ENCODE measurements at places on chromosomes 1 and 21.

GRCh38 chr1:160708801-160709200, 2.8 kb downstream of the CD48 start:
- DNase-seq: peak; percentile 90

GRCh38 chr1:55337801-55338447, 122.8 kb upstream of the USP24 start:
- peak; percentile 31 for DNase-seq

DNA sequence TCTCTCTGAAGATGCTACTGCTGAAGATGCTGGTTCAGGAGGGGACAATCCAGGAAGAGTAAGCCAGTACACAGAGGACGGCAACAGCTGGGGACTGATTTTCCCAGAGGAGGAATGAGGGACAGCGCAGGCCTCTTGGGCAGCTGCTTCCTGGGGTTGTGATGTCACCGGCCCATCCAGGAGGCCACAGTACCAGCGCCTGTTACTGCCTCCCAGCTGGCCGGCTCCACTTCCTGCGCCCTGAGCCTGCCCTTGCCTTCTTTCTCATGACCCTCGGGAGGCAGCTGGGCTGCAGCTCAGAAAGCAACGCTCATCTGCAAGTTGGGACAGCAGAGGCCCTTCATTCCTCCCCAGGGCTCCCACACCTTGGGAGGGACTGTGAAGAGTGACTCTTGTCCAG, 21.9 kb upstream of the ID3 start:
- DNase-seq: no peak

GRCh38 chr1:119340861-119341261, 27.7 kb upstream of the HAO2 start:
- DNase-seq: no peak

- DNase-seq: no peak
Observed at GRCh38 chr1:199837321-199837720, 190.2 kb upstream of the NR5A2 start.

DNA sequence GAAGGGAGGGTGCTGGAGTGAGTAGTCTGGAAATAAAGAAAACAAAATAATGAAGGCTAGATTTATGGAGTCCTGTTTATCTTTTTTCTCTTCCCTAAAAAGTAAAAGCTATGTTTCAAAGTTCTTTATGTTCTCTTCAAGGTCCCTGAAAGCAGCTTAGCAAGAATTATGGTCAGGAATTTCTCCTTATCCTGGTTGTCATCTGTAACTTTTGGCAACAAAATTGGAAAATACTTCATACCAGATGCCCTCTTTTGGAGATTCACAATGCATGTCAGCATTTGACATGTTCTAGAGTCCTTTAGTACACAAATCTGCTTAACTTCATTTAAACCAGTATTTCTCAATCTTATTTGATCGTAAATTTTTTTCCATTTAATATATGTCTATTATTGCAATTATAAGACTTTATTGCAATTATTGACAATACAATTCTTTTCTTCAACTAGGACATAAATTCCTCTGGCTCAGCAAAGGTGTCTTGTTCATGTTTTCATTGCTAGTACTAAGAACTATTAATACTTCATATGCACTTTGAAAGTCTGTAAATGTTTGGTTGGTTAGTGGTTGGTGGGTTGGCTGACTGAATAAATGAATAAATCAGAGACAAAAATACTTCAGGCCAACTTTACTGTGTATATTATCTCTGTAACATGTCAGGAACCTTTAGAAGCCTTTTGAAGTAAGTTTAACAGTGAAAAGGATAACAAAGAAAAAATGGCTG, 101.5 kb downstream of the ATP1B1 start:
- DNase-seq: no peak

DNA sequence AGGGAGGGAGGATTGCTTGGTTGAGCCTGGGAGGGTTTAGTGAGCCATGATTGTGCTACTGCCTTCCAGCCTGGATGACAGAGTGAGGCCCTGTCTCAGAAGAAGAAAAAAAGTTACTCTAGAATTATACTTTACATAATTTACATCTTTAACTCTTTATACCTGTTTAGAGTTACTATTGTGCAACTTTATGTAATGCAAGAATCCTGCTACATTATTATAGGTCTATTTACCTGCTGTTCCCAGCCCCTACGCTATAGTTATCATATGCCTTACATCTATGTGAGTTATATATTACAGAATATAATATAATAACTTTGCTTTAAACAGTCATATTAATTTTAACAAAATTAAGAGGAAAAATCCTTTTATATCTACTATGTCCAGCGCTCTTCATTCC, 14.3 kb downstream of the SDHB start:
- DNase-seq: no peak

DNA sequence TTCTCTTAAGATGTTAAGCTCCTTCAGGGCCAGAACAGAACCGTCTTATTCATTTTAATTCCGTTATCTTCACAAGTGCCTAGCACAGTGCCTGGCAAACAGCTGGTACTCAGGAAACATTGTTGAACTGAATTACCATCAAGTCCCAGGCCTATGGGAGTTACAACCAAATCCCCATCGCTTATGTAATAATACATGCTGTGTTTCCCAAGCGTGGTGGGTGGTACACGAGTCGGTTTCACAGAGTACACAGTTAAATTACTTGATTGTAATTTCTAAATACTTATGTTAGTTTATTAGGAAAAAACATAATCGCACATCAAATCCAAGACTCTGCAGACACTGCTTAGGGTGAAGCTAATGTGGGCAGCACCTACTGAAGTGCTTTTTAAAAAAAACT, 1.0 kb downstream of the ANGEL2 start:
- DNase-seq: no peak

- no peak for DNase-seq
Observed at GRCh38 chr1:87523466-87523865, 194.8 kb downstream of the LMO4 start.

- no peak for DNase-seq
Observed at GRCh38 chr21:45001134-45002095, 61.6 kb downstream of the SLX9 start.

DNA sequence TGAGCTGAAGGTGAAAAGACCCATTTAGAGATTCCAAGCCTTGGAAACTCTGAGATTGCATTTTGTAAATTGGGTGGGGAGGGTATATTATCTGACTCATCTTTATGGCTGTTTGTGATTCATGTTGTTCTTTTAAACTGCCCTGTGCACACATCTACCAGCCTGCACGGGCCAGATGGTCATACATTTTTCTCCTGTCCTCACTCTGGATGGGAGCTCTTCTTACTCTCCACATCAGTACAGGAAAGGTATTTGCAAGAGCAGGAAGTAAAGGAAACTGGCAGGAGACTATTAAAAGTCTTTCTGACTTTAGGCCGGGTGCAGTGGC, 14.3 kb upstream of the NMNAT2 start:
- no peak for DNase-seq

DNA sequence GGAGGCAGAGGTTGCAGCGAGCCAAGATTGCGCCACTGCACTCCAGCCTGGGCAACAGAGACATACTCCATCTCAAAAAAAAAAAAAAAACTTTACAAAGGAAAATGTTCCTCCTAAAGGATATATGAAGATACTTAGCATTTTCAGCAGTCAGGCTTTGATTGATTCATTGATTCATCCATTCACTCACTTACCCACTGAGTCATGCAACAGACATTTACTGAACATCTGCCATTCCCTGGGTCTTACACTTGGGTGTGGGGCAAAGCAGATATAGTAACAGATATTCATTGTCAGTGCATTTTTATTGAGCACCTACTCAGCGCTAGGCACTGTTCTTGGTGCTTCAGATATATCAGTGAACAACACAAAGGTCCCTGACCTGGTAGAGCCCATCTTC, 5.6 kb upstream of the LACTBL1 start:
- DNase-seq: no peak

DNA sequence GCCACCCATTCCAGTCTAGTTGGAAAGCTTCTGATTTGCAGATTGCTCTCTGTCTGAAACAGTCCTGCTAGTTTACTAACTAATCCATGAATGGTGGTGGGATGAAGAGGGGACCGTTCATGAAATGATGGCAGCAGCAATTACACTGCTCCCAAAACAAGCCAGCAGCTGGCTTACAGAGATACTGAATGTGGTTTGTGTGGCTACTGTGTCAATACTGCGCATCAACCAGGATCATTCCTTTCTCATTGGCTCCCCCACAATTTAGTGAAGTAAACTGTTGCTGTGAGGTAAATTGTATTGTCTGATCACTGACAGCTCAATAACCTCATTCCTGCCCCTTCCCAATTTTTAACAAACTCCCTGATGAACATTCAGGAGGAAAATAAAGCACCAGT, 191.3 kb upstream of the LMO4 start:
- no peak for DNase-seq

GRCh38 chr1:151457911-151458801, 1.1 kb downstream of the POGZ start:
- DNase-seq: peak; percentile 80

- DNase-seq: no peak
Observed at GRCh38 chr1:159030311-159030710, 20.6 kb downstream of the IFI16 start.

DNA sequence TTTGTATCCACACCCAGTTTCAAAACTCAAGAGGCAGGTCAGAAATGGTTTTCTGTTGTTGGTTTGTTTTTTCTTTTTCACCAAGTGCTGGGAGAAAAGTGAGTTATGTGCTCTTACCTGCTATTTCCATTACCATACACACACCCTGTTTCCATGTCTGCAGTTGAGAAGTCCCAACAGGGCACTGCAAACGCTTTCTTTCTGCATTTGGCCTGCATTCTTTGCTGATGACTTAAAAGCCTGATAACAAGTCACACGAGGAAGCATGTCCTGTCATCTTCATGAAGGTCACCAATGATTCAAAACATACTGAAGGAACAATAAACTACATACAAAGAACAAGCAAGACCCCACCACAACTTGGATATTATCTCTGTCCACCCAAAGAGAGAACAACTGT, 24.8 kb upstream of the KCNE1 start:
- no peak for DNase-seq

DNA sequence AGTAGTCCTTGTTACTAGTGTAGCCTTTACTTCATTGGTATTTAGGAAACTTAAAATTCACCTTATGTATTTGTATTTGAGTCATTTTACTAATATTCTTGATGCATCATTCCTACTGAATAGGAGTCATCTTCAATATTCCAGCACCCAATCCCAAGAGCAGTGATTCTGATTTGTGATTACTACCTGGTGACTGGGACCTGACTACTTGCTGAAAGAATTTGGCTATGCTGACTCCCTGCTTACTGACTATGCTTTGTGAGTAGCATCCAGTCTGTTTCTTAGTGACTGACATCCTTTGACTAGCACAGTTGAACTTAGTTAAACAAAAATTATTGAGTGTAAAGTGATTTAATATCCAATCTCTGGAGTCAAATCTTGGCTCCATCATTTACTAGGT, 129.9 kb upstream of the NEGR1 start:
- no peak for DNase-seq

GRCh38 chr1:34746101-34746500, 8.7 kb upstream of the GJB5 start:
- DNase-seq: no peak

GRCh38 chr1:98322966-98323365, 338.6 kb upstream of the SNX7 start:
- DNase-seq: no peak

- no peak for DNase-seq
Observed at GRCh38 chr1:226131639-226132038, 54.9 kb downstream of the ACBD3 start.

DNA sequence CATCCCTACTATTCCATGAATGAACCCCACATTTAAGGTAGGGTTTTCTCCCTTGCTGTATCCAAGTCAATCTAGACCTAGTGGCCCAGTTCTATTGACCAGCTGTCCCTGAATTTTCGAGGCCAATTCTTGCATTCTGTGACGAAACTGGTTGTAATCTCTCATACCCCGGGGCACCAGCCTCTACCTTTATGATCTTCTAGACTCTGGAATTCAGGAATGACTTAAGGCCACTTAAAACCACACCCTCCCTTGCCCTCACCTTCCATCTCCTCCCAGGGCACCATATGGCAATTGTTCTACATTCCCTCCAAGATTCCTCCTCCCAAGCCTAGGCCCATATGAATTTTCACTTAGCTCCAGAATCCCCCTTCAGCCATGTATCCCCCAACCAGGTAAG, 48.9 kb downstream of the RHOU start:
- no peak for DNase-seq

DNA sequence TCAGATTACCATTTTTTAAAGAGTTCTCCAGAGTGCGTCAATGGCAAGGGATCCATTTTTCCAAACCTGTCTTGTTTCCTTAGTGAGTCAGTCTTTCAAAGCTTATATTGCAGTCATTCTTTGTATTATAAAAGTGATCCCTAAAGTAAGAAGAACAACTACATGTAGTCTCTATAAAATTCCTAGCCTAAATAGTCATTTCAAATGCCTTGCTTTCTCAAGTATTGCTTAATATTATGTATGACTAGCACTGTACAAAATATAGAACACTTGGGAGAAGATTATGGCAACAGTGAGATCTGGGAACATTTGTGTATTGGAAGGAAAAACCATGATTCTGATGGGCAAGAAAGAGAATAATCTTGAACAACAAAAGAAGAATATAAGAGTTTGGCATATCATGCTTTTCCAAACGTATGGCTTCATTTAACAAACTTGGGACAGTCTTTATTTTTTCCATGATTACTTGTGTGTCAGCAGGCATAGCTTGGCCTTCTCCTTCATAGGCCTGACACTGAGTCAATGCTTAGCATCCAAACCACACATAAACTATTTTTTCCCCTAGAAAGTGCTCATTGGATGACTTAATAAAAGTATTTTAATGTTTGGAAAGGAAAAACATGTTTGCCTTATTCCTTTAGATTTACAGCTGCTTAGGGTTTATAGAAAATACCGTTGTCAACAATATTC, 547.4 kb downstream of the LTN1 start:
- DNase-seq: no peak

DNA sequence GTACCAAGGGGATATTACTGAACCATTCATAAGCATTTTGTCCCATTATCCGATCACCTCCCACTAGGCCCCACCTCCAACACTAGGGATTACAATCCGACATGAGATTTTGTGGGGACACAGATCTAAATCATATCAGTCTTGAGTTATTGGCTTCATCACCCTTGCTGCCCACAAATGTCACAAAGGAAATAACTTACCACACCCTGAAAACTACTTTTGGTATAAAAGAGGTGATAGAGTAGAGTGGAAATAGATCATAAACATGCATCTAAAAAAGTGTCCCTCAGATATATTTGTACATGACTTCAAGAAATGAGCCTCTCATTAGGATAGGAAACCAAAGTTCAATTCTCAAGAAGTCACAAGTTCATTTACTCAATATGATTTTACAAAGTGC, 22.6 kb upstream of the FCRL3 start:
- no peak for DNase-seq

GRCh38 chr21:42286416-42286815, 28.8 kb downstream of the TFF3 start:
- no peak for DNase-seq

DNA sequence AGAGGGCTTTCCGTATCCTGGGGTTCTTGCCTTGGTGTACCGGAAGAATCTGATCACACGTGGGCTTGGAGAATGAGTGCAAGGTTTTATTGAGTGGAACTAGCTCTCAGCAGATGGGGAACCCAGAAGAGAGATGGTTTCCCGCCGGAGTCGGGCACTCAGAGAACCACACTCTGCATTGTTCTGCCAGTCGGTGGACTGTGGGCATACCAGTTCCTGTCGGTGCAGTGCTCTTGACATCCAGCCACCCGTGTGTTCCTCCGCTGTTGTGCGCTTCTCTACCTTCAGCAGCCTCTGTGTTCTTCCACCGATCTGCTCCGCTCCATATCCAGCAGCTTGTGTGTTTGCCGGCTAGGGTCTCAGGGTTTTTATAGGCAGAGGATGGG, 10.8 kb upstream of the PPIE start:
- no peak for DNase-seq

GRCh38 chr1:28190337-28190979, 14.0 kb upstream of the PTAFR start:
- DNase-seq: no peak

- DNase-seq: no peak
Observed at GRCh38 chr1:116076831-116077230, 34.4 kb upstream of the MAB21L3 start.
